Foreskin melanocyte (primary cell): ENCODE measurements at places on chromosomes 16 and 17.

- DNase-seq, result no peak
These were observed 614 bp downstream of the TMEM208 start for GRCh38 chr16:67227567-67227921.

DNA sequence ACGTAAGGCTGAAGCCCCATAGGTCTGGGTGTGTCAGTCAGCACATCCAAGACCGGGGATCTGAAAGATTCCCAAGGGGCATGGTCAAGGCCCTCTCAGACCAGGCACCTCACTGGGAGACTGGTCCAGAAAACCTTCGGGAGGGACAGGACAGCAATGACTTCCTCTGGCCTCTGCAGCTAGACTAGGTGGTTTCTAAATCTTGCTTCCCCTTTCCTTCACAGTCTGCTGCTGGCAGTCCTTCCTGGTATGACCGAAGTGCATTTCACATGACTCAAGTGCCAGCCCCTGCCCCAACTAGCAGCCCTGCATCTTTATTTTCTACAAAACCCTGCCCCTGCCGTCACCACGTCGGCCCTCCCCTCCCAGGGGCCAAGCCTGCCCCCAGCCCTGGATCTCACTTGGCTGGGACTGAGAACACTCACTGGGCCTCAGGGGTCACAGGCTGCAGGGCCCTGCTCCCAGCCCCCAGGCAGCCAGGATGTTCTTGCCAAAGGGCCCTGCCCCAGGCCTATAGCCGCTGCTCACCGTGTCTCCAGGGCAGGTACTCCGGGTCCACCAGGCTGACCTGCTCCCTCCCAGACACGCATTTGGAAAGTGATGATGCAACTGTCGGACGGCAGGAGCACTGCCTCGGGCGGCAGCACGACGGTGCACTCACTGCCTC is 18.3 kb downstream of the POLR3K start:
- DNase-seq, result no peak

DNA sequence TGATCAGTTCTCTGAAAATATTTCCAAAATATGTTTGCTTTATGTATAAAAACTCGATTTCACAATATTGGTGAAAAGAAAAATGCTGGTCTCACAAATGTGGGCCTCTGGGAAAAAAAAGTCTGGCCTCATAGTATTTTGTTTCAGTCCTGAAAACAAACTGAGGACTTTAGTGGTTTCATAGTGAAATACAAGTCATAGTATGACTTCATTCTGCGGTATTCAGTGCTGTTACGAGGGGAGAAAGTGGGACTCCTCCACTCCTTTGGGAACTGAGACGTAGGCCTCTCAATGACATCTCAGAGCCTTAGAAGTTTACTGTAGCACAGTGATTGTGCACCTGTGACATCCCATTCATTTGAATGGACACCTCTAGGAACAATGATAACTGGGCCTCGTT is 56.0 kb downstream of the CYB561 start:
- no peak for DNase-seq

DNA sequence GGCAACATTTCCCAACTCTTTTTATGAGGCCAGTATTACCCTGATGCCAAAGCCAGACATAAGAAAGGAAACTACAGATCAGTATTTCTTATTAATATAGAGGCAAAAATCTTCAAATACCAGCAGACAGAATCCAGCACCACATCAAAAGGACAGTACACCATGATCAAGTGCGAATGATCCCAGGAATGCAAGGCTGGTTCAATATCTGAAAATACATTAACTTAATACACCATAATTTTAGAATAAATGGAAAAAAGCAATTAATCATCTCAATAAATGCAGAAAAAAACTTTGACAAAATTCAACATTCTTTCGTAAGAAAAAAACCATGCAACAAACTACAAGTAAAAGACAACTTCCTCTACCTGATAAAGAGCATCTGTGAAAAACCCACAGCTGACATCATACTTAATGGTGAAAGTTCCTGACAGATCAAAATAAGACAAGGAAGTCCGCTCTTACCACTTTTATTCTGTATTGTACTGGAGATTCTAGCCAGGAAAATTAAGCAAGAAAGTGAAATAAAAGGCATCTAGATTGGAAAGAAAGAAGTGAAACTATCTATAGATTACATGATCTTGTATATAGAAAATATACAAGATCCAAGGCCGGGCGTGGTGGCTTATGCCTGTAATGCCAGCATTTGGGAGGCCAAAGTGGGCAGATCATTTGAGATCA is 26.4 kb upstream of the MAPK3 start:
- DNase-seq, result no peak

DNA sequence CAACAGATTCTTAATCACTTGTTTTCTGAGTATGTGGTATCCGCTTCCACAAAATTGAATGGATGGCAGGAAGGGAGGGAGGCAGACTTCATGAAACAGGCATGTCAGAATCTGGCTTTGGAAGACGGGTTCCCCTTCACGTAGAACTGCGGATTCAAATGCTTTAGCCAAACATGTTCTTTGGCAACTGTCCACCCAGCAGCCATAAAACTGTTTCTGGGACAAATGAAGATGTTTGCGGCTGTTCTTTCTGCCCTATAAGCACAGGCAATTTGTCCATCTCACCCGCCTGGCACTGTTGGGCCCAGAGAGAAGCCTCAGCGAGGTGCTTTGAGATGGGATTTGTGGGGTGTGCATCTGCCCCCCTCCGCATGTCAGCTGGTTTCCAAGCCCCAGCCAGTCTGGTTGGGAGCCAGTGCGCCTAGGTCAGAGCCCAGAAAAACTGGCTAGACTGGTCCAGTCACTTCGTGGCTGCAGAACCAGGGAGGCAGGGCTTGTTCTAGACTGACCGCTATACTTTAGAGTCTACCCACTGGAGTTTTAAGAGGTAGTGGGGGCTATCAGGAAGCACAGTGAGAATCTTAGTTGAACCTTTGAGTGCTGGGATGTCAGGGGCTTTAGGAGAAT is 6.3 kb downstream of the CRHR1 start:
- no peak for DNase-seq

- no peak for DNase-seq
These were observed 46.1 kb upstream of the KCNJ2 start for GRCh38 chr17:70123193-70123592.

- DNase-seq, result peak; percentile 13
These were observed 2.3 kb upstream of the DLX3 start for GRCh38 chr17:49997301-49997650.

DNA sequence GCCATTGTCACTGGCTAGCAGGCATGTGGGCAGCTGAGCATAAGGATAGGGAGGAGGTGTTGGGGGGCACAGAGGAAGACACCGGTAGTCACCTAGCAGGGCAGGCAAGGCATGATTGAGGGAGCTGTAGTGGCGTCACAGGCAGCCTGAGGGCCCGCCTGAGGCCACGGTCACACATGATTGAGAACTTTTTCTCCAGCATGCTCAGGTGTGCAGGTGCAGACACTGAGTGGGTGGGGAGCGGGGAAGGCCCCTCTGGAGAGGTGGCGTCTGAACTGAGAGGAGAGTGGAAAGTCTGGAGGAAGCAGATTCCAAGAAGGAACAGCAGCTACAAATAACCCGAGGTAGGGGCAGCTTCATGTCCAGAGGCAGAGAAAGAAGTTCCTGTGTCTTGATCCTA is 10.9 kb upstream of the ARMC7 start:
- DNase-seq, result no peak

DNA sequence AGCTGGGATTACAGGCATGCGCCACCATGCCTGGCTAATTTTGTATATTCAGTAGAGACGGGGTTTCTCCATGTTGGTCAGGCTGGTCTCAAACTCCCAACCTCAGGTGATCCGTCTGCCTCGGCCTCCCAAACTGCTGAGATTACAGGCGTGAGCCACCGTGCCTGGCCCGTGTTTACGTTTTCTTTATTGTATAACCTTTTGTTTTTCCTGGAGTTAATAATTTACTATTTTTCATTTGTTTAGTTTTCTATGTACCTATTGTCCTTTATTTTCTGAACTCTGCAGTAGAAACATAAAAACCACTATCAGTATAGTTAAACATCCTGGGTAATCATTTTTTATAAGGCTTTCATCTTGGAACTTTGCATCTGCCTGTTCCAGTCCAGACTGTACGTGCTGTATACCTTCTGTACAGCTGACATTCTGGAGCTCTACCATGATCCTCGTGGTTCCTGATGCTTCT is 73.6 kb downstream of the PPM1E start:
- DNase-seq, result no peak

- DNase-seq, result no peak
These were observed 41.3 kb downstream of the ERCC4 start for GRCh38 chr16:13961099-13961811.

GRCh38 chr16:154217-155030 is 2.0 kb downstream of the HBZ start:
- DNase-seq, result no peak
